ENCODE measurements at places on chromosomes 6 and 20.

GRCh38 chr6:40164345-40164755, 230.1 kb upstream of the MOCS1 start:
- DNase-seq = no peak

- no peak for DNase-seq
Measured at GRCh38 chr20:32296412-32296811, 19.0 kb downstream of the KIF3B start.

DNA sequence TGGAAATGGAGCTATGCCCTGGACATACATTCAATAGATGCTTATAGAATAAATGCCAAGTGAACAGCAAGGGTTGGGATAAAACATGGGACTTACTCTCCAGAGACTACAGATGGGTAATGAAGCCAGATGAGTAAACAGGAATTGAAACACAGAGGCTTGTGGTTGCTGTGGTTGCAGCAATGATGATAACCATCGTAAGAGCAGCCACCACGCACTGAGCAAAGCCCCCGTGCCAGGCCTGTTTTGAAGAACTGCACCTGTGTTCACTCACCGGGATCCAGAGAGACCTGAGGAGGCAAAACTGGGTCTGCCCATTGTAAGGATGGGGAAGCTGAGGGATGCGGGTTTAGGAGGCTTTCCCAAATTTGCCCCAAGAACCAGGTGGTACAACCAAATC, 431.1 kb upstream of the CDH4 start:
- DNase-seq = no peak

GRCh38 chr6:126054258-126054702, 67.9 kb downstream of the TRMT11 start:
- DNase-seq = peak; percentile 62

GRCh38 chr6:49087369-49087768, 375.7 kb downstream of the MMUT start:
- DNase-seq = no peak

DNA sequence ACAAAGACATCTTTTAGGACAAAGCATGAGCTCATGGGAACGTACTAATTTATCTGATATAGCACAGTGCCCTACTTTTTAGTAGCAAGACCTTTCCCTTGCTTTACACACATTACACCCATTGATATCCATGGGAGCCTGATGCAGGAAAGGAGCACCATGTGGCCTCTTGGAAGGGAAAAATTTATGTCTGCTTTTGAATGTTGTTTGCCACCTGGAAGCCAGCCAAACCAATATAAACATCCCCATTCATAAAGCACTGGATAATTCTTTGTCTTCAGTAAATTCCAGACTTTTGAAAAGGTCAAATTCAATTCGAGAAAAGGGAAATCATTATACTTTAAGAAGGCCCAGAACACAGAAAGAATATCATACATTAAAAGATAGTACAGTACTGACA, 152.3 kb upstream of the BEND6 start:
- no peak for DNase-seq

DNA sequence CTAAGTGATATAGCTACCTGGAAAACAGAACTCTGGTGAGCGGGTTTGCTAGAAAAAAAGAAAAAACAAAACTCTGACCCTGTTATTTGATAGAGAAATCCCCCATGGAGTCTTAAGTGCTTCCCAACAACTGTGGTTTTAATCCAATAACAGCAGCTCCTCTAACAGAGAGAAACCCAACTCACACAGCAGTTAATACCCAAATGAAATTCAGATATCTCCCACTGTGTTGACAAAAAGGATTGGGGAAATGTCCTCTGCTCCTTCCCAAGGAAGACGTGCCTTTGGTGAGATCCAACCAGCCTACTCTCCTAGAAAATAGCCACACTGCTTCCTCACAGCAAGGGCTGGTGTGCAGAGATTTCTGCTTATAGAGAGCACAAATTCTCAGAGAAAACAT, 200.4 kb upstream of the FBXL4 start:
- DNase-seq = no peak

- no peak for DNase-seq
Measured at GRCh38 chr20:55291261-55291660, 714.1 kb downstream of the CBLN4 start.

- peak; percentile 27 for DNase-seq
Measured at GRCh38 chr6:131199568-131200272, 64.5 kb downstream of the AKAP7 start.

- peak; percentile 90 for DNase-seq
Measured at GRCh38 chr20:50663095-50663821, 28.1 kb downstream of the RIPOR3 start.

DNA sequence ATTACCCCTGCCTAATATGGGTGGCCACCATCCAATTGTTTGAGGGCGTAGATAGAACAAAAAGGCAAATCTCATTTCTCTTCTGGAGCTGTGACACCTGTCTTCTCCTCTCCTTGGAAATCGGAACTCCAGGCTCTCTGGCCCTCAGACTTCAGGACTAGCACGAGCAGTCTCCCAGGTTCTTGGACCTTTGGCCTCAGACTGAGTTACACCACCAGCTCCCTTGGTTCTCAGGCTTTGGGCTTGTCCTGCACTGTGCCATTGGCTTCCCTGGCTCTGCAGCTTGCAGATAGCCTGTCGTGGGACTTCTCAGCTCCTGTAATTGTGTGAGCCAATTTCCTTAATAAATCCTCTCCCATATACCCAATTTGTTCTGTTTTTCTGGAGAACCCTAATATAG, 34.3 kb downstream of the ATRN start:
- no peak for DNase-seq

- DNase-seq = no peak
Measured at GRCh38 chr6:29633534-29633905, 537 bp upstream of the GABBR1 start.

DNA sequence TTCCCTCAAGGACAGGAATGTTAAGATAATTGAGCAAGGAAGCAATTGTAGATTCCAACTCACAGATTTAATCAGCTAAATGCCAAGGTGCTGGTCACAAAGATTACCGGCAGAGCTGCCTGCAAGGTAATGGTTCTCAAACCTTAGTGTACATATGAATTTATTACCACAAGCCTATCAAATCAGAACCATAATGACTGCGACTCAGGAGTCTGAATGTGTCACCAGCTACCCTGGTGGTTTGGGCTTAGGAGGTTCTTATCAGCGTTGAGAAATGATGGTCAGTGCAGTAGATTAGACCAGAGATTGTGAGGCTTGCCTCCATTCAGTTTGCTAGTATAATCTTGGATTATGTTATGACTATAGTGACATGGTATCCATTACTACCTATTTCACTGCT, 78.9 kb downstream of the MTFR2 start:
- DNase-seq = peak; percentile 78

DNA sequence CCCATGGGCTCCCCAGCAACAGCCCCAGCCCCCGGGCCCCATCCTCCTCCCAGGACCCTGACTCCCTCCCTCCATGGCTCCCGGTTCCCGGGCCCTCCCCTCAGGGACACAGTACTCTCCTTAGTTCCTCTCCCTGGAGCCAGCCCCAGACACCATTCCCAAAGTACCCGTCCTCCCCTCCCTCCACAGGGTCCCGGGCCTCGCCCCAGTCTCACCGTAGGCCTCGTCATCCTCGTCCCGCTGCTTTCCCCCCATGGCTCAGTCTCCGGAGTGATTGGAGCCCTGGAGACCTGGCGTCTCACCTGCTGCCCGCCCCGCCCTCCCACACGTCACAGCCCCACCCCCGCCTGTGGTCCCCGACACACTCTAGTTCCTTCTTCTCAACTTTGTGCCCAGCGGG, at the start of gene SLC44A4:
Gene SLC44A4, minus strand, starts transcription at position 272 of the 400 bp plus-strand sequence. Its CDS starts 17 bp downstream, at position 255.
- DNase-seq = no peak

DNA sequence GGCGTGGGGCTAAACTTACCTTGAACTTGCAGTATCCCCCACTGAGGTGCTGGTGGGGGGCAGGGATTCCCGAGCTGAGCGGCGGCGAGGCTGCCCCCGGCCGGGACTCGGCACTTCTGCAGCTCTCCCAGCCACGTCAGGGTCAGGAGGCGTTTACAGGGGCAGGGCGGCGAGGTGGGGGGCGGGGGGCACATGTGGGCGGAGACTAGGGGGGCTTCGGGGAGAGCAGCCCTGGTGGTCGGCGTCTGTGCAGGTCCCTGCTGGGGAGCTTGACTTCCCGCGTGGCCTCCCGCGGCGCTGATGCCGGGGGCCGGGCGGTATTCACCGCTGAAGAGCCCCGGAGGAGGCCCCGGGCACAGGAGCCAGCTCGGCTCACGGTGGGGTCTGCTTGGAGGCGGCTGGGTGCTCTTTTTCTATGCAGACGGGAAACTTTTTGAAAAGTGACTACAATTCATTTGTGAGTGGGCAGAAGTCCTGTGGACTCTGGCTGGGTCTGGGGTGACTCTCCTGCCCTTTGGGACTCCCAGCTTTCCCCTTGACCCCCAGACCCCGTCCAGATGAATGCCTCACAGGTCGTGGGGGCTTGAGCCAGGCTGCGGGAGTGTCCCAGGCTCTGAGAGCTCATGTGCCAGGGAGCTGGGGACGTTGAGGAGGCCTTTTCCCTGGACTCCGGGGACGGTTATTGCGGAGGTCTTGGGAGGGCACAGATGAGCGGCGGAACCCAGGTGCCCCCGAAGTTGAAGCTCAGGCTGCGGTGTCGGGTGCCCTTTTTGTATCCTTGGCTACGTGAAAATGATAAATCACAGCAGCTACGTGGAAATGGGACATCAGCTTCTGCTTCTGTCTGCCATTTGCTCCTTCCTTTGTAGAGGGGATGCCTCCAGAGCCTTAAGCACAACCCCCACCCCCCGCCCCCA, 75.9 kb upstream of the GATA5 start:
- no peak for DNase-seq

GRCh38 chr6:128807577-128807976, 75.4 kb upstream of the LAMA2 start:
- peak; percentile 52 for DNase-seq

- no peak for DNase-seq
Measured at GRCh38 chr20:57705127-57705899, 4.5 kb downstream of the PMEPA1 start.

GRCh38 chr6:93272211-93272610, 147.1 kb downstream of the EPHA7 start:
- DNase-seq = no peak

GRCh38 chr6:102381203-102381602, 987.7 kb downstream of the GRIK2 start:
- no peak for DNase-seq

DNA sequence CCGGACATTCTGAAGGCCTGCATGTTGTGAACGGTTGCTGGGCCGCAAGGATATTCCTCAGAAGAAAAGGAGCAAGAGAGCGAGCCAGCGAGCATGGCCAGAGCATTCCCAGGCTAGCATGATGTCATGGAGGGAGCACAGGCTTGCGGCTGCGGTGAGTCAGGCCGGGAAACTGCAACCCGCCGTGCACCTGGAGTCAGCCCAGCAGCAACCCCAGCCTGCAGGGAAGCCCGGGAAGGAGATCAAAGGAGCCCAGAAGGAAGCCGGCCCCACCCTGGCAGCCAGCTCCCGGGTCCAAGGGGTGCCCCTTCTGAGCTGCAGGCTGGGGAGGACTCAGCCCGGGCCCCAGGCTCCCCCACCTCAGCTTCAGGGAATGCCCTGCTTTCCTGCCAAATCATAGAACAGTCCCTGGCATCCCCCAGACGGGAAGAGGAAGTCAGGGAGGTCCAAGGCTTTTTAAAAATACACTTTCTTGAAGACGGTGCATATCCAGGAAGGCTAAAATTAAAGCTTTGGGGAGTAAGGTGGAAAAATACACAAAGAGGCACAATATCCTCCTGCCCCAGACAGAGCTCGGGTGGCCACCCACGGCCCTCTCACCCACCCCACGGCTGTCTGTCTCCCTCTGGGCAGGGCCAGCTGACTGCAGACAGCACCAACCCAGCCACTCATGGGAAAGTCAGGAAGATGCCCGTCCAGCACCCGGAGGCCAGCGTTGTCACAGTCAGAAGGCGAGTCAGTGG, 53.7 kb downstream of the BMP7 start:
- DNase-seq = peak; percentile 88

GRCh38 chr6:157651731-157652490, 171.1 kb upstream of the SNX9 start:
- DNase-seq = no peak

DNA sequence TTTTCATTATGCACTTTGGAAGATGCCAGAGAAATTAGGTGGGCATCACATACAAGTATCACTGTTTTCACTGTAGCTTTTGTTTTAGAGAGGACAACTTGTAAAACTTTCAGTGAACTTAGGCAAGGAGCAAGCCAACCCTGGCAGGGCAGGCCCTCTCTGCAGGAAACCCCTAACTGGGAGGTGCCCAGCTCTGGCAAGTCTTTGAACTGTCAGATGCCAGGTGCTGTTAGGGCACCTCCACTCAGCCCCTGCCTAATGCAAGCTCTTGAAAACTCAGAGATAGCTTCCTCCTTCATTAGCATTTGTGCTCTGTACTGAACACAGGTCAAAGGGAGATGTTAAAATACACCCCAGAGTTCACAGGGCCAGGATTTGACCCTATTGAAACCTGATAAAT, 774.2 kb upstream of the FLRT3 start:
- no peak for DNase-seq

GRCh38 chr6:110430741-110431140, 15.4 kb upstream of the DDO start:
- DNase-seq = no peak

GRCh38 chr20:36281785-36282380, 24.3 kb upstream of the DLGAP4 start:
- no peak for DNase-seq

DNA sequence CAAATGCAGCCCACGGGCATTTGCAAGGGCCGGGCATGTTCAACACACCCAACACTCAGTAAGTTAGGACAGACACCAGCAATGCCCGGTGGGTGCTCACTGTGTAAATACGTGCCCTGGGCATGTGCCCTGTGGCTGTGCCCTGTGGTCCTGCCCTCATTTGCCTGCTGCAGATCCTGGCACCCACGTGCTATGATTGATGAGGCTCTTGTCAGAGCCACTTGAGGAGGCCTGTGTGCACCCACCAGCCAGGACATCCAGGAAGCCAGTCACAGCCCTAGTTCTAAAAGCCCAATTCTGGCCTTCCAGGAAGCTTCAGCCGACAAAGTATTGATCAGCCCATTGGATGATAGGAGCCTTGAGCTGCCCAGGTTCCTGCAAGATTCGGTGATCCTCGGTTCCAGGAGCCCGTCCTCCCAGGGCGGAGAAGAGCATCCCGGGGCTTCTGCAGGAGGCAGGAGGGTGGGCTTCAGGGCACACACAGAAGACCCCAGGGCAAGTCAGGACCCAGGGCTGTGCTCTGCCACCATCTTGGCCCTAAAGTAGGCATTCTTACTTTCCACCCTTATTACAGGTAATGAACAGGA, 223.9 kb downstream of the PREX1 start:
- no peak for DNase-seq

- no peak for DNase-seq
Measured at GRCh38 chr6:36216559-36216958, 20.0 kb downstream of the BRPF3 start.

DNA sequence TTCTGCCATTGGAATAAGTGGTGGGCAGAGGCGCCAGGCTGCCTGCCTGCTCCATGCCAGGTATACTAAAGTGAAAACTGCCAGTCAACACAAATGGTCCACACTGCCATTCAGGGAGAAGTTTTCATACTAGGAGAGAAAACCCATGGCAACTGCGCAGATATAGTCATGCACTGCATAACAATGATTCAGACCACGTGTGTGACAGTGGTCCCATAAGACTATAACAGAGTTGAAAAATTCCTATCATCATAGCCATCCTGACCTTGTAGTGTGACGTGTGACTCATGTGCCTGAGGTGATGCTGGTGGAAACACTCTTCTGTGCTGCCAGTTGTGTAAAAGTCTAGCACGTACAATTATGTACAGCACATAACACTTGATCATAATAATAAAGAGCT, 25.1 kb downstream of the ZC3H12D start:
- peak; percentile 21 for DNase-seq

Measured in trophoblast cell (in vitro differentiated cells and primary cell).